ENCODE measurements at places on chromosomes 4 and X. TPM values are rescaled to one million over a fixed set of nuclear protein-coding genes. Genes with fewer than 3 reads are reported as not detected.

TMEM150C gene
- 1.8 TPM for total RNA-seq

RAB39B gene
- total RNA-seq = 0.17 TPM

CLDN22 gene
- 0.05 TPM for total RNA-seq

GRCh38 chr4:145656156-145656555 lies 23.8 kb upstream of the C4orf51 start:
- DNase-seq = no peak

GRCh38 chrX:23554304-23554703 lies 113.0 kb upstream of the PRDX4 start:
- DNase-seq = peak; percentile 46

DNA sequence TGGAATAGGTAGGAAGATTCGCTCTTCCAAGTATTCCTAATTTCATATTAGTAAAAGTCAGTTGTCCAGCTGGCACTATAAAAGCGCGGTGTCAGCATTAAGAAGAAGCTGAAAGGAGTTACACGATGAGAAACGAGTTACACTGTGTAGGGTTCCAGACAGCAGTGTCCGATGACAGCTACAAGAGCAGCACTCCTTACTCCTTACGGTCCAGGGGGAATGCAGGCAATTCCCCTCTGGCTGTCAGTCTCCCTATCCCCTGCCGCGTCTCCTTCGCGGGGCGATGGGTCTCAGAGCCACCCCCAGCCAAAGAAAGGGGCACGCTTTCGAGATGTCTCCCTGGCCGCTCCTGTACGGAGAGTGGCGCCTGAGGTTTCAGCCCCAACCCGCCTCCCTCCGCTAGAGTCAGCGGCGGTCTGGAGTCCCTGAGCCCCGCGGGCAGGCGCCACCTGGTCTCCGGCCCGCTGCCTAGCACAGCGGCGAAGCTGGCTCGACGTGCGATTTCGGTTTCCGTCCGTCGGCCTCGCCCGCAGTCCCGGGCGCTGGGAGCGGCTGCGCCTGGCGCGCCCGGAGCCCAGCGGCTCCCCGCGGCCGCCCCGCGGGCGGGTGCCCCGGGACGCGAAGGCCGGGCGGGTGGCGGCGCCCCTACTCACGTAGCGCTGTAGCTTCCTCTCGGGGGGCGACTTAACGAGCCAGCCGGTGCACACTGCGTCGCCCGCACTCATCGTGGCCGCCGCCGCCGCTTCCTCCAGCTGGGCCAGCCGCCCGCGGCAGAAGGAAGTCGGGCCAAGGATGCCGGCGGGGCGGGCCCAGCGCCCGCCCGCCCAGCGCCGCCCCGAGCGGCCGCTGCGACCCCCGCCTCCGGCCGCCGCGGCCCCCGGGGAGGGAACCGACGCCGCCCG lies at the start of gene GAB3:
Gene GAB3 (minus strand): TSS at position 777 of the 902 bp plus-strand sequence. CDS start 52 bp downstream, at position 725.
- peak; percentile 65 for DNase-seq

Data from M059J (cell line).